ENCODE measurements at places on chromosomes 4 and X. TPM values are rescaled to one million over a fixed set of nuclear protein-coding genes. Genes with fewer than 3 reads are reported as not detected.

Gene TCP11X1
- total RNA-seq: not detected

Gene FATE1
- total RNA-seq: not detected

Gene LSM6
- 30.3 TPM for total RNA-seq

Gene VBP1
- 57.2 TPM for total RNA-seq

Gene SYN1
- total RNA-seq: 0.17 TPM

Gene HEPH
- 11.6 TPM for total RNA-seq

Gene FAM9A
- total RNA-seq: not detected

Gene ABCG2
- total RNA-seq: 6.1 TPM

Gene ARHGEF38
- not detected for total RNA-seq

Gene SETD7
- total RNA-seq: 52.9 TPM

Gene ENOX2
- 19.0 TPM for total RNA-seq

Gene NPY1R
- under 0.01 TPM for total RNA-seq

Gene UGT2B7
- not detected for total RNA-seq

Gene ERAS
- total RNA-seq: not detected

Gene KLHL2
- 34.6 TPM for total RNA-seq

Gene PNMA6F
- not detected for total RNA-seq

Gene RAI2
- 2.4 TPM for total RNA-seq

Gene ADH6
- total RNA-seq: not detected

Gene PFKFB1
- under 0.01 TPM for total RNA-seq

Gene CXCL11
- not detected for total RNA-seq

Gene TMPRSS11F
- total RNA-seq: not detected

Gene MAGEB5
- total RNA-seq: not detected

Gene UGT2B17
- total RNA-seq: not detected

Gene PF4V1
- not detected for total RNA-seq

Gene ODAPH
- not detected for total RNA-seq

Gene TMEM47
- total RNA-seq: 6.4 TPM

Gene NIPAL1
- 0.54 TPM for total RNA-seq

Gene DUSP21
- not detected for total RNA-seq

Gene ZBTB49
- 2.2 TPM for total RNA-seq

Gene SOWAHB
- total RNA-seq: not detected

Gene RTL5
- total RNA-seq: 0.33 TPM

Gene TRIM75
- not detected for total RNA-seq

Gene ETDB
- total RNA-seq: not detected

Gene TLR1
- total RNA-seq: 5.5 TPM

Gene GPM6B
- 0.11 TPM for total RNA-seq

Gene SERTM2
- total RNA-seq: not detected

Gene GAGE1
- not detected for total RNA-seq

Gene SH3RF1
- total RNA-seq: 7.0 TPM

Gene CCDC120
- total RNA-seq: 0.54 TPM

Gene ENPEP
- total RNA-seq: 0.17 TPM

Measured in dermis lymphatic vessel endothelial cell (primary cell).